ENCODE measurements at places on chromosomes 1 and 21.

GRCh38 chr1:47707503-47707902 is 269.7 kb downstream of the FOXD2 start:
- DNase-seq = no peak

- no peak for DNase-seq
Observed at GRCh38 chr1:221161571-221162041, 282.4 kb downstream of the HLX start.

- no peak for DNase-seq
Observed at GRCh38 chr1:40905061-40905460, 42.9 kb upstream of the CITED4 start.

DNA sequence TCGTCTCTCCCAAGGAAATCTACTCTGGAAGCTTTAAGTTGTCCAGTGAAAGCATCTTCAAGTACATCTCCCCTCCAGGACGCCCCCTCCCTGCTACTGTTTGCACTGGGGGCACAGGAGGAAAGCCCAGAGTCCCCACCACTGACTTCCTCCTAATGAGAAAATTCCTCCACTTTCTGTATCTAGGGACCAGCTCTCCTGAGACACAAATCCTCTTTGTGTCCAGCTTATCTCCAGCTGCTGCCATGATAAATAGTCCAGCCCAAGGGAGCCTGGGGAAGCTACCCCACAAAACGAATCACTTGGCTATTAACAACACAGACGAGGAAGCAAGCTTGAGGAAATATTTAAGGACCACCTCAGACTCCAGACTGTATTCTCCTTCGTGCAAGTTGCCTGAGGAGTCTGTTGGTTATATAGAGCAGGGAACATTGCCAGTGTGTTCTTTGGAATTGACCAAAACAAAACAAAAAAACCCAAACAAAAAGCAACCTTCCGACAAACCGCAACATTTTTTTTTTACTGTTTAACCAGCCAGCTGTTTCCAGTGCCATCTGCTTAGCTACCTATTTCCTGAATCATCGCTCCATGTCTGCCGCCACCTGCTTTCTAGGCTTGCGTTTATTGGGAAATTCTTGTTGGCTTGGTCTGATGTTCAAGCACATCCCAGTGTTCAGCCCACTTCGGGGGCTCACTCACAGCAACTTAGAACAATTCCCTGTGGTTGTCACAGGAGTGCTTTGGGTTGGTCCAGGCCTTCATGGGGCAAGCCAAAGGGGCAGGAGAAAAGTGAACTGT is 7.7 kb downstream of the C1orf226 start:
- DNase-seq = no peak

DNA sequence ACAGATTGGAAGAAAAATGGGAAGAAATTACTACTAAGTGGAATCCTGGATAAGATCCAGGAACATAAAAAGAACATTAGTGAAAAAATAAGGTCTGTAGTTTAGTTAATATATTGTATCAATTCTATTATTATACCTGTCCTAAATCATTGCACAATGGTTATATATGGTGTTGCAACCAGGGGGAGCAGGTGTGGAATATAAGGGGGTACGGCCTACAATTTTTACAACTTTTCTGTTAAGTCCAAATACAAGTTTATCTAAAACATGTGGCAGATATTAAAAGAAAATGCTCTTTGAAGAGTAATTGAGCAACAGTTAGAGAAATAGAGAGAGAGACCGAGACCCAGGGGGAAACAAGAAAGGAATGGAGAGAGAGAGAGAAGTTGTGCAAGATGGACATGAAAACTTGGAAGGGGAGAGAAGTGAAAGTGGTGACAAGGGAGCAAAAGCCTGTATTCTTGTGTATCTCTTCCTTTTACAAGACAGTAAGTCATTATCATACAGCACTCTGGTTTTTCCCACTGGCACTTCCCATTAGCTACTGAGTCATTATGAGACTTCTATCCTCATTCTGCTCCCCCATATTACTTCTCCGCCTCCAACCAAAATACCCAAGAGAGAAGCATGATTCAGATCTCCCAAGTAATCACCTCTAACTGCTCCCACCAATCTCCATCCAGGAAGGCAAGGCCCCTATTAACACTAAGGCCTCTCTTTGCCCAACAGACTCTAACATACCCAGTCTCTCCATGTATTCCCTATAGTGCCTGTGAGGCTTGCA is 22.3 kb upstream of the TRAF3IP3 start:
- DNase-seq = no peak

GRCh38 chr1:206922524-206922923 is 783 bp upstream of the FCMR start:
- DNase-seq = no peak

DNA sequence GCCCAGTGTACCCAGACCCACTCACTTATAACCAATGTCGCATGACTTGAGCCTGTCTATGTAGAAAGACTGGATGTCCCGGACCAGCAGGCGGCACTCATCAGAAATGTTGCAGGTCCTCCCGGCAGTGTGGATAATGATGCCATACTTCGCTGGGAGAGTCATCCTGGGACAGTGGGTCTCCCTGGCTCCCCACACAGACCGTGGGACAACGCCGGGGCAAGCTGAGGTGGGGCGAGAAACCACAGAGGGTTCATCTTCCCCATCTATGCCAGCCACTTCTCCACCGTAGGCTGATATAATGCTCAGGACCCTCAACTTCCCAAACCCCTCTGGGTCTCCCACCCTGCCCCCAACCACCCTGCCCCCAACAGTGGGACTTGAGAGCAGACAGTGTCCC is 8.3 kb downstream of the PGLYRP4 start:
- DNase-seq = no peak

GRCh38 chr1:246629976-246630375 is 63.7 kb downstream of the CNST start:
- no peak for DNase-seq

- DNase-seq = no peak
Observed at GRCh38 chr1:38833146-38833545, 26.4 kb downstream of the RRAGC start.

DNA sequence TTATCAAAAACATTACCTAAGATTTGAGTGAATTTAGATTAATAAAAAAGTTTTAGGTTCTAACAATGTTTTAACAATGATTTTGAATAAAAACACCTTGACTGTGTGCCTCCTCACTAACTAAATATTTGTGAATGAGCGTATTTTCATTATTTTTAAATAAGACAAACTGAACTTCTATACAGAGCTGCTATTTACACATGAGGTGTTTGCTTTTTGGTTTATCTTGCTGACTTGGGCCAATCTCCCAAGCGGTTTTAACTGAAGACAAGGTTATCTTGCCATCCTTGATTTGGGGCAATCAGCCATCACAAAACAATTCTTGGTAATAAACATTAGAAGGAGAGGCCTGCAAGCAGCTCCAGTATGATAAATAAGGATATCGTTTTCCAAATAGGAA is 108.2 kb upstream of the NRIP1 start:
- no peak for DNase-seq

DNA sequence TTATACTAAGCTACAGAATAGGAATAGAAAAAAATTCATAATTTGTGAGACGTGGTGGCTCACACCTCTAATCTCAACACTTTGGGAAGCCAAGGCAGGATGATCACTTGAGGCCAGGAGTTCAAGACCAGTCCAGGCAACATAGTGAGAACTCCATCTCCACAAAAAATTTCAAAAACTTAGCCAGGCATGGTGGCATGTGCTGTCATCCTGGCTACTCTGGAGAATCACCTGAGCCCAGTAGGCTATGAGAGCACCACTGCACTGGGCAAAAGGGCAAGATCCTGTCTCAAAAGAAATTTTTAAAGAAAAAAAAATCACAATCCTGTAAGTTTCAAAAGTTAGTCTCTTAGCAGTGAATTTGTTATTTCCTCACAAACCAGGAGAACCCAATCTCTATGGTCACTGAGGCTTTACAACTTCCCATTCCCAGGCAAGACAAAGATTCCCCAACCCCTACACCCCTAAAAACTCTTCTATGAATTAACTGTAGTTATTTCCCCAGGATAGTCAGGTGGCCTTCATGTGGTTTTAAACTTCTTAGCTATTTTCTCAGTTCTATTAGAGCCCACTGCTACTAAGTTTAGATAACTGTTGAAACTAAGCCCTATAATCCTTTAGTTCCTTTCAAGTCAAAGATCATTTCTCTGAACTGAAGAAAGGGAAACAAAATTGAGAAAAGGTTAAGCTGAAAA is 74.5 kb downstream of the FOXJ3 start:
- no peak for DNase-seq

DNA sequence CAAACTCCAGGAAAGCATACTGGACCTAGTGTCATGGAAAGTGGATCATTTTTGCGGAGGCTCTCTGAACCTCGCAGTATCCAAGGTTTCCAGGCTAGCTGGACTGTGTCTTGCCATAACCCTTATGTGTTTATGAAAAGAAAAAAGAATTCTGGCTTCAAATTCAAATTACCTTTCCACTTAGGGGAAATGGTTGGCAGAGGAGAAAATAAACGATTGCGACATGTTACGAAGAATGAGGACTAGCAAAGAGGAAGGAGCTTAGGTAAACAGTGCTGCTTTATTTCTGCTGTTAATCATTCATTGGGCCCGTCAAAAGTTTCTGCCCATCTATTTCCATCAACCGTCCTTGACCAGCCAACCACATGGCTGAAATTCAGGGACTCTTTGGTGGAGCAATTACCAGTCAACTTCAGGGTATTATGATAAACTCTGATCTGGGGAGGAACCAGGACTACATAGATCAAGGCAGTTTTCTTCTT is at the start of gene C4BPA:
TSS of gene C4BPA (plus strand) at position 342 of the 482 bp plus-strand sequence. CDS start 8,793 bp downstream, outside the sequence.
- DNase-seq = no peak

DNA sequence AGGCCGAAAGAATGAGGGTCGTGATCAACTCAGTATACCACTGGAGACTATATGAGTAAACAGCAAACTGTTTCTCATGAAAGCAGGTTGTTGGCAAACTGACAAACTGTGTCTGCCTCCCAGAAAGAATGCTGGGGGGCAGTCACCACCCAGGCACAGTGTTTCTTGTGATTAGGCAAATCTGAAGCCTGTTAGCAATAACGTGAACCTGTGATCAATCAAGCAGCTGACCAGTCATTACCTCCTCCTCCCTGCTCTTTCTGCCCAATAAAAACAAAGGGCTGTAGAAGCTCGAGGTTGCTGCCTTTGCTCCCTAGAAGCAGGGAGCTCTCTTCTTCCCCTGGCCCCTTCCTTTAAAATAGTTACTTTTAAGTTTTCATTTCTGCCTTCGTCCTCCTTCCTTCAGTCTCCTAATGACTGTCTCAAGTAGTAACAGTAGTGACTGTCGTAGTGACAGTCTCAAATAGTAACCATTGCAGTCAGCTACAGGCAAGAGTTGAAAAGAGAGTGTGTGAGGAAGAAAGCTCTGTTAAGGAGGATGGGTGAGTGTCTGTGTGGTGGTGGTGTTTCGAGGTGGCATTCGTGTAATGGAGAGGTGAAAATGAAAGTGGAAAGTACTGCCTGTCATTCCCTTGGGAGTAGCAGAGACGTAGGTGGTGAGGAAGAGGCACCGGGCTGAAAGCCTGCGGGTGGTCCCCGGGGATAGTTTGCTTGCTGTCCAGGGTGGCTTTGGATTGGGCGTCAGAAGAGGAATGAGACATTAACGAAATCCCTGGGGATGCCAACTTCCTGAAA is 14.5 kb downstream of the HHAT start:
- no peak for DNase-seq

DNA sequence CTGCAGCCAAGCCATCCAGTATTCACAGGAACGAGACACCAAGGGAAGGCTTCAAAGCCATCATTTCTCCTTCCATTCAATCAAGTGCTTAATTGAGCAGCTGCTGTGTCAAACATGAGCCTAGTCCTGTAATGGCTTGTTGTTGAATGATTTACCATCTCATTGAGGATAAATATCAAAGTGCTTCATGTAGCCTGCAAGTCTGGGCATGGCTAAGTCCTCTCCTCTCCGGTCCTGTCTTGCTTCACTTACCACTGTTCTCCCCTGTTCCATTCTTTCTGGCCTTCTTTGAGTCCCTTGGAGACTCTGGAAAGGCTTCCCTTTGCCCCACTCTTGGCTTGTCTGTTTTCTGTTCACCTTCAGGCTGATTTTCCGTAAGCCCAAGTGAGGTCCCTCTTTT is 279.8 kb downstream of the PBX1 start:
- no peak for DNase-seq

DNA sequence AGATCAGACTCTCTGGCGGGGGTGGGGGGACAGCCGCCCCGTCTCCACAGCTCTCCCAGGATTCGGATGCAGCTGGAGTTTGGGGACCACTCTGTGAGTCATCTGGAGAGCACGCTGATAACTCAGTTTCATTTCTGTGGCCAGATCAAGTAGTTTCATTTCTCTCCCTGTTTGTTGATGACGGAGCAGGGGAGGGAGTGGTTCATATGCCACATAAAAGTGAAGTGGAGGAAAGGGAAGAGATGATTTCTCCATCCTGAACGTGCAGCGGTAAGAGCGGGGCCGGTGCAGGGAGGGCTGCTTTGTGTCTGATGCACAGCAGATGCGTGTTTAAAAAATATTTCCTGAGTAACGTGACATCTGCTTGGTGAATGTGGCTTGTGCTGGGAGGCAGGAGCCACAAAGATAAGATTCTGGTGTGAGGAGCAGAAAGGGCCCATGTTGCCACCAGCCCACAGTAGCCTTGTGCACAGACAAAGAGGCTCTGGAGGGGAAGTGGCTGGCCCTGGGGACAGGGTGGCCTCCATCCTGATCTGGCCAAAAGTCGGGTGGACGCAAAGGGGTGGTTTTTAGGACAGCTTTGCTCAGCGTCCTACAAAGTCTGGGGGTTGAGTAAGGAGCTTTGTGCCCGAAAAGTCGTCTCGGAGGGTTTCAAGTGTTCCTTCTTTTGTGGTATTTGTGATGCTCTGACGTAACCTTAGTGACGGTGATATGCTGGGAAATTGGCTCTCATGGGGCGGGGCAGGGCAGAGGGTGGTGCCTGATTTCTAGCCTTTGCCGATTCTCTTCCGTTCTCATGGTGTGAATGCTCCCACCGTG is at the start of gene MX2:
TSS of gene MX2 (plus strand) at position 242 of the 819 bp plus-strand sequence. CDS start 14,880 bp downstream, outside the sequence.
- DNase-seq = peak; percentile 75

GRCh38 chr1:5991381-5992025 is 722 bp downstream of the NPHP4 start:
- peak; percentile 31 for DNase-seq

- DNase-seq = no peak
Observed at GRCh38 chr21:28742527-28742926, 250.2 kb downstream of the LTN1 start.

DNA sequence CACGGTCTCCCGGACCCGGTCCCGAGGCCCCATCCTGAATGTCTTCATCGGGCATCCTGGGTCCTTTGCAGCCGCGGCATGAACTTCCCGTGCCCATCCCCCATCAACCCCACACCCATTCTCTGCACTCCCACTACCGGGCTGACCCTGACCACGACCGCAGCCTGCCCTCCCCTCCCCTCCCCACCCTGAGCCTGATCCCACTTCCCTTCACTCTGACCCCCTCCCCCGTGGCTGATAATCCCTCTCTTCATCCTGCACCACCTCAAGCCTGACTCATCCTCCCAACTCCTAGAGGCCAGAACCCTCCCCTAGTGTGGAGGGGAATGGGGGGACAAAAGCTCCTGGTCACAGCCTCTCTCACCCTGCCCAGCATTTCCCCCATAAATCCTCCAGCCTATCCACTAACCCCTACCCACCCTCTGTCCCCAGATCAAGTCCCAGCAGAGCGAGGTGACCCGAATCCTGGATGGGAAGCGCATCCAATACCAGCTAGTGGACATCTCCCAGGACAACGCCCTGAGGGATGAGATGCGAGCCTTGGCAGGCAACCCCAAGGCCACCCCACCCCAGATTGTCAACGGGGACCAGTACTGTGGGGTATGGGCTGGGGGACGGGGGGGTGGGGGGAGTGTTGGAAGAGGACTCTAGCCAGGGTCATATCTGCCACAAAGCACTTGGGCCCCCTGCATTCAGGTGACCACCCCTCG is 602 bp downstream of the SH3BGRL3 start:
- no peak for DNase-seq

- DNase-seq = no peak
Observed at GRCh38 chr1:175893192-175893591, 149.8 kb upstream of the TNR start.
